Transverse colon (tissue), 4 donors: ENCODE measurements at places on chromosomes 11 and 22. TPM values are rescaled to one million over a fixed set of nuclear protein-coding genes. Genes with fewer than 3 reads are reported as not detected.

GRCh38 chr11:119000906-119001305 lies 3.0 kb downstream of the CENATAC start:
- H3K27me3 ChIP-seq, result no peaks in the 10 kb centered on the region
- H3K27ac ChIP-seq, result no peak overlapping the region
- peaks cover 15% of the 10 kb centered on the region for H3K4me1 ChIP-seq
- H3K36me3 ChIP-seq, result peaks cover 29% of the 10 kb centered on the region
- no peak overlapping the region for H3K4me3 ChIP-seq

THRSP gene
- not detected for total RNA-seq

DNA sequence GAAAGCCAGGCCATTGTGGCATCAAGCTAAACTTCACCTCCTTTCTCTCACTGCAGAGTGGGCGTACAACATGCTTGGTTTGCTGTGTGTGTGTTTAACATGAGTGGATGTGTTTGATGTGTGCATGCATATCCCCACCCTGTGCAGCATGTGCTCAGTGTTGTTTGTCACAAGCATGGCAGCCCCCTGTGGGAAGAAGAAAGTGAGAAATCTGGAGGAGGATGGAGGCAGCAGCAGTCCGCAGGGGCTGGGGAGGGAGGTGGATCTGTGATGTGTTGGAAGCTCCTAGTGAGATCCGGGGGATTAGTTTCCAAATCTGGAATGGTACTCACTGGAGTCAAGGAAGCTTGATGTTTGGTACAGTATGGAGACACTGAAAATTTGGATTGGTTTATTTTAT lies 24.1 kb upstream of the CCDC134 start:
- DNase-seq, result no peak
- peaks cover 5% of the 10 kb centered on the region for H3K4me1 ChIP-seq
- no peak overlapping the region for H3K27ac ChIP-seq
- no peaks in the 10 kb centered on the region for H3K27me3 ChIP-seq
- no peak overlapping the region for H3K4me3 ChIP-seq

DNA sequence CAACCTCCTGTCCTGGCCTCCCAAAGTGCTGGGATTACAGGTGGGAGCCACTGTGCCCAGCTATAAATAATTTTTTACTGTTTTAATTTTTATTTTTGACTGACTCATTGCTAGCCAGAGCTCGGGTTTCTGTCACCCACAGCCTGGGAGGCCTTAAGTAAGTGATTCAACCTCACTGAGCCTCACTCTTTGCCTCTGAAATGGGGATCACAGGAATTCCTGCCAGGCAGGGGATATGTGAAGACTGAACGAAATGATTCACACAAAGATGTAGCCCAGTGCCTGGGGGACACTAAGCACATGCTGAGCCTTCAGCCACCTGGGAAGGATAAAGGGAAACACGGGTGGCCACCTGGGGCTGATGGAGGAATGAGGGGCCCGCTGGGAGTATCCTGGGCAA lies 3.8 kb upstream of the LRRC74B start:
- no peaks in the 10 kb centered on the region for H3K36me3 ChIP-seq
- peaks cover 15% of the 10 kb centered on the region for H3K27me3 ChIP-seq
- no peak overlapping the region for H3K27ac ChIP-seq
- peaks cover 9% of the 10 kb centered on the region for H3K4me1 ChIP-seq
- no peak for DNase-seq
- no peak overlapping the region for H3K4me3 ChIP-seq

DNA sequence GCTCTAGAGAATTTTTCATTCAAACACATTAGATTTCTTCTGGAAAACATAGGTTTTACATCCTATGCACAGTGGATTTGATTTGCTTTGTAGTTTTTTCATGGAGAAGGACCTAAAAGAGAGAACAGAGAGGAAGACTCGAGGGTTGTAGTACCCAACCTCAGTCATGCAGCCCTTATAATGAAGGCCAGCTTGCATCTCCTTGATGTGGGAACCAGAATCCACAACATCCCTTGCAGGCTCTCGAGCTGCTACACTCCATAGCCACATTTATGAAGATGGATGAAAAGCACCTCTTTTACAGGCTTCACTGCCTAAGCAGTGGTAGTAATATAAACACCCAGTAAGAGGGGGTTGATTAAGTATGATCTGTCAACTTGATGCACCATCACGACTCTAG lies 9.5 kb upstream of the OR5B12 start:
- no peaks in the 10 kb centered on the region for H3K4me1 ChIP-seq
- no peak for DNase-seq
- H3K27ac ChIP-seq, result no peak overlapping the region
- H3K4me3 ChIP-seq, result no peak overlapping the region
- H3K27me3 ChIP-seq, result no peaks in the 10 kb centered on the region
